Fibroblast of skin of left biceps (primary cell): ENCODE measurements at places on chromosomes 7 and 10.
A peak's percentile ranks its signal among the peaks of the same experiment; 100 is the strongest.

DNA sequence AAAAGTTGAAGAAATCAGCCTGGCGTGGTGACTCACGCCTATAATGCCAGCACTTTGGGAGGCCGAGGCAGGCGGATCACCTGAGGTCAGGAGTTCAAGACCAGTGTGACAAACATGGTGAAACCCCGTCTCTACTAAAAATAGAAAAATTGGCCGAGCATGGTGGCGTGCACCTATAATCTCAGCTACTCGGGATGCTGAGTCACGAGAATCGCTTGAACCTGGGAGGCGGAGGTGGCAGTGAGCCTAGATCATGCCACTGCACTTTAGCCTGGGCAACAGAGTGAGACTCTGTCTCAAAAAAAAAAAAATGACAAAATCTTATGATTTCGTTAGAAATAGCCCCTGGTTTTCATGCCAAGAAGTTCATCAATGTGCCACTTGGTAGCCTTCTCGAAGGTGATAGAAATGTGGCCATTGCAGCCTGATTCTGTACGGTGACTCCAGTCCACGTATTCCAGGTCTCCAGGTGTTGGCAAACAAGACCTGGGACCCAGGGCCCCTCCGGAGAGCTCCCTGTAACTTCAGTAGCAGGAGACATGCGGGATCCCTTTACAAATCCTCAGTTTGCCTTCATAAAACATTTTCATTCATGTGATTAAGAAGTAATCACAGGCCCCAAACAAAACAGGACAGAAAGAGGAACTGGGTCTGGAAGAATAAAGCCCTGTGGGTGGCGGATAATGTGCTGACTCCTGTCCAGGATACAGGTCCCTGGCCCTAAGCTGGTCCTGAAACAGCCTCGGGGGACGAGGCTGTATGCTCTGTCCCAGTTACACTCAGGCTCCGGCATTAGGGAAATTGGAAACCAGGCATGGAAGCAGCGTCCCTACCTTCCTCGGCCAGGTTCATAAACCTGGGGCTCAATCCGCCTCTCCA, 207.3 kb upstream of the SH2B2 start:
- DNase-seq, result no peak

GRCh38 chr10:62063795-62064472, 162.4 kb downstream of the ARID5B start:
- no peak for DNase-seq

DNA sequence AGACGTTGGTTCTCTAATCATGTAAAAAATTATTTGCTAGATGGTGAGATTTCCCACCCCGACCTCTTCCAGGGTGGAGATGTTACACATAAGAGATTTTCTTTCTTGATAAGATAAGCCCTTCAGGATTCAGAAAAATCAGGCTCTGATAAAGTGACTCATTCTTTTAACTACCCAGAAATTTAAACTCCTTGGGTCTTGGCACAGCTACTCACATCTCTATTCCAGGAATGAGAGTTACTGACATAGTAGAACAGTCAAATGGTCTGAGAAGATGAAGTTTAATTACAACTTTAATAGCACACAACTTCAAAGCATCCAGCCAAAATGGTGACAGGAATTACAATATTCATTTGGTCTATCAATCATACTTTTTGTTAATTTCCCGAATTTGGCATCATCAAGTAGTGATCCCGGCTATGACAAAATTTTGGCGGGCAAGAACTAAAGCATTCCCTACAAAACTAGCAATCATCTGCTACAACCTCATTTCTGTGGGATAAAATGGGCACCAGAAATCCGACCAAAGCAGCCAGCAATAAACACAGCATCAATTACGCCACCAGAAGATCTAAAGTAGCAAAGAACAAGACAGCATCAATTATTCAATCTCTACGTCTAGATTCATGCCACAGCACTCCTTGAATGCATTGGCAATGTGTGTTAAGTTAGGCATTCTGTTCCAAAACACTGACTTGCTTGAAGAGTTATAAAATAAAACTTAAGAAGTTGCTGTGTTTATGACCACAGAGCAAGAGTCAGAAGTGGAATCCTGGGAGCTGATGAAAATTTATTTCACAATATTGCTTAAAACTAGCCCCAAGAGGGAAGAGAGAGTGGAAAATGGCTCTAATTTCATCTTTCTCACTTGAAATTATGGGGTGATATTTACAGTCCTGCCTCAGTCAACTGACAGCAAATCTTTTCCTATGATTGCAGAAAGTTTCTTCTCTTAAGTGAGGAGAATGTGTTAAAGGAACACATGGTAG, 565.7 kb upstream of the ANKRD30A start:
- DNase-seq, result peak; percentile 19

DNA sequence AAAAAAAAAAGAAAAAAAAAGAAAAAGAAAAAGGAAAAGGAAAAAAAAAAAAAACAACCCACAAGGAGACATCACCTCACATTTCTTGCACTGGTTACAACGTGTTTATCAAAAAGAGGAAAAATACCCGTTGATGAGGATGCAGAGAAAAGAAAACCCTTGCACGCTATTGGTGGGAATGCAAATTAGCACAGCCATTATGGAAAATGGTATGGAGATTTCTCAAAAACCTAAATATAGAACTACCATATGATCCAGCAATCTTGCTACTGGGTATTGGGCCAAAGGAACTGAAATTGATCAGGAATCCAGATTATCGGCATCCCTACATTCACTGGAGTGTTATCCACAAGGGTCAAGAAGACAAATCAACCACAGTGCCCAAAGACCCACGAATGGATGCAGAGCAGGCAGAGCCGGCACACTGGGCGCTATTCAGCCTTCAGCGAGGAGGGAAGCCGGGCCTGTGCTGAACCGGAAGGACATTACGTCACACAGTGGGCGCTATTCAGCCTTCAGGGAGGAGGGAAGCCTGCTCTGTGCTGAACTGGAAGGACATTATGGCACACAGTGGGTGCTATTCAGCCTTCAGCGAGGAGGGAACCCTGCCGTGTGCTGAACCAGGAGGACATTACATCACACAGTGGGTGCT, 258.7 kb downstream of the ZMYND11 start:
- DNase-seq, result no peak
